ENCODE measurements at places on chromosomes 6 and 20. TPM values are rescaled to one million over a fixed set of nuclear protein-coding genes. Genes with fewer than 3 reads are reported as not detected.

Gene SLC26A8
- total RNA-seq: not detected

DNA sequence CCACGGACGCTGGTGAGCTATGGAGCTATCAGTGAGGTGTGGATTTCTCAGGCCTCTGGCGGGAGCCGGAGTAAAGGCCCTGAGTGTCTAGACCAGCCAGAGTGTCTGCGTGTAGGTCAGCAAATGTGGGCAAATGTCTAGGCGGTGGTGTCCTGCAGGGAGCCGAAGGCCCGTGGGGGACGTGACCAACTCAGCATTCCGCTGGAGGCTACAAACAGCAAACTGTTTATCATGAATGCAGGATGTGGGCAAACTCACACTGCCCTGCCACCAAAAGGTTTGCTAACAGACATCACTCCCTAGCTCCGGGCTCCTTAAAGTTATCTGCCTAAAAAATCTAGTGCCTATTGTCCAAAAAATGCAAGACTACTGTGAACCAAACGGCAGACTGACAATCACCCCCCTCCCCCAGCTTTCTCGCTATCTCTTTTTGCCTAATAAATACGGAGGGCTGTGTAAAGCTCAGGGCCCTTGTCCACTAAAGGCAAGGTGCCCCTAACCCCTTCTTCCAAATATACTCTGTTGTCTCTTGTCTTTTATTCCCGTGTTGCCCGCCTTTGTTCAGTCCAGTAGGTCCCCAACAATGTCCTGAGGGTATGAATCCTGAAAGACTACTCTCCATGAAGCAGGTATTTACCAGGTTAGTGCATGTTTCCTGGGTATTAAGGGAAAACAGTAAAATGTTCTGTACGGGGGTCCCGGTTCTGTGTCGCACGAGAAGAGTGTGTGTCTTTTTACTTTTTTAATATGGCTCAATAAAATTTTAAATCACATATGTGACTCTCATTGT lies 29.0 kb upstream of the AFDN start:
- DNase-seq: peak; percentile 34

GRCh38 chr6:31952140-31952805 lies 6.4 kb downstream of the CFB start:
- no peak for DNase-seq

DNA sequence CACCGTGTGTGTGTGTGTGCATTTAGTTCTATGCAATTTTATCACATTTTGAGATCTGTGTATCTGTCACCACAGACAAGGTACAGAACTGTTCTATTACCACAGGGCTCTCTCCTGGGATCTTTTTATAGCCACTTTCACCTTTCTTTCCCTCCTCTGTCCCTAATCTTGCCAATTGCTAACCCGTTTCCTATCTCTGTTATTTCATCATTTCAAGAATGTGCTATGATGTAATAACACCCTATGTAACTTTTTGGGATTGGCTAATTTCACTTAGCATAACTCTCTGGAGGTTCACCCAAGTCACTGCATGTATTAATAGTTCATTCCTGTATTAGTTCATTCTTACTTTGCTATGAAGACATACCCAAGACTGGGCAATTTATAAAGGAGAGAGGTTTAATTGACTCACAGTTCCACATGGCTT lies 657.7 kb downstream of the QKI start:
- DNase-seq: no peak

GRCh38 chr6:73696966-73697655 lies 1.1 kb downstream of the CD109 start:
- DNase-seq: no peak

Gene PRR18
- total RNA-seq: not detected

- no peak for DNase-seq
These were observed 51.6 kb downstream of the SYNJ2 start for GRCh38 chr6:158033077-158033750.

DNA sequence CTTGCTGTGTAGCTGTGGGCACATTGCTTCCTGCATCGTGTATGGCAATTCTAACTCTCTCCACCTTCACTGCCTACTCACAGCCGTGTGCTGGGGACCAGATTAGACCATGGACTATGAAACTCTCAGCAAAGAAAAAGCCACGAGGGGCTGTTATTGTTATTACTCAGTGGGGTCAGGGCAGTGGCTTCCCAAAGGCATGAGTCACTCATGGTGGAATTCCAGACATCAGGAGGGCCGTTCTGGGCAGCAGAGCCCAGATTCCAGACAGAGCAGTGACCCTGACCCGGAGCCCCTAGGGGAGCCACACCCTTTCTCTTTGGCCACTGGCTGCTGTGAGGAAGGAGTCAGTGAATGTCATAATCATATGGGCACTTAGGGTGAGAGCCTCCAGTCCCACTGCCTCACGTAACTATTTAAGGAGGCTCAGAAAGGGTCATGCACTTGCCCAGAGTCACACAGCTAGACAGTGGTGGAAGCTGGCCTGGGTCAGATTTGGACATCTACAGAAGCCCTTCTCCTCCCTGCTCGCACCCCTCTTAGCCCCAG lies 22.2 kb upstream of the CCN5 start:
- DNase-seq: peak; percentile 85

Gene MAS1
- 0.05 TPM for total RNA-seq

DNA sequence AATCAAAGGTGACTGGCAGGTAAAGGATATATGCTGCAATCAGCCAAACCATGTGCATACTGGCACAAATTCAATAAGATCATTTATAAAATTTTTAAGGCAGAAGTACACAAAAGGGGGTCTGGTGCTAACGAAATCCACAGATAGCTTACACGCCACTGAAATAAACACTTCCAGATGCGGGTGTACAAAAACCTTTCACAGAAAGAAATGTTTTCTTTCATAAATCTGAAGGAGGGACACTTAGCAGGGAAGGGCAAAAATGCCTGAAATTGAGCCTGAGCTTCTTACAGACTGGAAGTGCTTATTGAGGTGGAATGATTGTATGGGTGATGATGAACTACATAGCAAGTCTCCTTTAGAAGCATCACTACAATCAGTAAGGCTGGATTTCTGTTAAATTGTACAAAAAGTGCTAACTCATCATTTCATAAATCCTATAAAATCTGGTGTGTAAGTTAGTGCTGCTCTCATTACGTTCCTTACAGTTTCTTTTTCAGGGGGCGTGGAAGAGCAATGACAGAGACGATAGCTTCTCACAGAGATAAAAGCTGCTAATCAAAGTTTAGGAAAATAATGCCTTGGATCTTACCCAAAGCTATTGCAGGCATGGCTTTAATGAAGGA lies 409.3 kb upstream of the RUNX2 start:
- no peak for DNase-seq
